ENCODE measurements at places on chromosomes 5 and 9.

- DNase-seq = no peak
Measured at GRCh38 chr5:79932510-79933504, 58.3 kb downstream of the MTX3 start.

DNA sequence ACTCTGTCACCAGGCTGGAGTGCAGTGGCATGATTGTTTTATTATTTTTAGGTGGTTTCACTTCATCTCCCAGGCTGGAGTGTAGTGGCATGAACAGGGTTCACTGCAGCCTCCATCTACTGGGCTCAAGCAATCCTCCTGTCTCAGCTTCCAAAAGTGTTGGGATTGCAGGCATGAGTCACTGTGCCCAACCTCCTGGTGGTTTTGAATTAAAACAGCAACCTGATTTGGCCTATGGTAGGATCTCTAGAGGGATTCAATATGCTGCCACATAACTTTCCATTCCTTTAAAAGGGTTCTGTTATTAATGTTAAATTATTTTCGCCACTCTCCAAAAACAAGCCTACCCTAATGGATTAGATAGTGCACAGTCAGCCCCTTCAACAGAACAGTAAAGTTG, 9.9 kb upstream of the HSPA4 start:
- DNase-seq = no peak

DNA sequence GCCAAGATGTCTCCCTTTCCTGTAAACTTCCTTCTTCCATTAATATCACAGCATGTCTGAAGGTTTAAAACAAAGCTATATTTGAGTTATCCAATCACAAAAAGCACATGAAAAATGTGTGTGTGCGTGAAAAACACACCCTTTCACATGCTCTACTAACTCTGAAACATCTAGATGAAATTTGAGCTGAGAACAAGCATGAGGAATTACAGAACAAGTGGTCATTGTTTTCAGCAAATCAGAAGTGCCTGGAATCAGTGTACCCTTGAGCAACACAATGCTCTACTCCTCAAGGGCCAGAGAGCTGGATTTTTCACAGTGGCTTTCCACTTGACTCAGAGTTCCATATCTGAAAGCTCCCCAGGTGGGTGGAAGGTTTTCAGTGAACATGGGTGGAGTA, 255.9 kb downstream of the PSAT1 start:
- no peak for DNase-seq

GRCh38 chr9:132752877-132753592, 82.8 kb downstream of the GTF3C4 start:
- DNase-seq = no peak

GRCh38 chr9:18548456-18548855, 74.5 kb downstream of the ADAMTSL1 start:
- DNase-seq = no peak

DNA sequence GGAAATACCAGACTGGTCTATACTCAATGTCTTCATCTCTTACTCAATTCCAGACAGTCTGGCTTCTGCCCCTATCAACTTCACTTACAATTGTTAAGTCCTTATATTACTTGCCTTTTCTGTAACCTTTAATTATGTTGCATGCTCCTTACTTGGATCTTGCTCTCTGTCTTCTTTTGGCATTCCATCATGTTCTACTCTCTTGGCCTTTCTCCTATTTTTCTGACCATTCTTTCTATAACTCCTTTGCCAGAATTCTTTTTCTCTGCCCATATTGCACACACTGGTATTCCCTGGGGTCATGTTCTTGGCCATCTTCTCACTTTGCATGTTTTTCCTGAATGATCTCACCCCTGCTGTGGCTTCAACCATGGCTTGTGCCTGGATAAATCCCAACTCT, 209.8 kb upstream of the ZNF462 start:
- DNase-seq = no peak

- DNase-seq = peak; percentile 10
Measured at GRCh38 chr5:156815988-156816599, 34.0 kb upstream of the PPP1R2B start.

GRCh38 chr5:115831163-115831768, 10.1 kb downstream of the ATG12 start:
- DNase-seq = peak; percentile 56

DNA sequence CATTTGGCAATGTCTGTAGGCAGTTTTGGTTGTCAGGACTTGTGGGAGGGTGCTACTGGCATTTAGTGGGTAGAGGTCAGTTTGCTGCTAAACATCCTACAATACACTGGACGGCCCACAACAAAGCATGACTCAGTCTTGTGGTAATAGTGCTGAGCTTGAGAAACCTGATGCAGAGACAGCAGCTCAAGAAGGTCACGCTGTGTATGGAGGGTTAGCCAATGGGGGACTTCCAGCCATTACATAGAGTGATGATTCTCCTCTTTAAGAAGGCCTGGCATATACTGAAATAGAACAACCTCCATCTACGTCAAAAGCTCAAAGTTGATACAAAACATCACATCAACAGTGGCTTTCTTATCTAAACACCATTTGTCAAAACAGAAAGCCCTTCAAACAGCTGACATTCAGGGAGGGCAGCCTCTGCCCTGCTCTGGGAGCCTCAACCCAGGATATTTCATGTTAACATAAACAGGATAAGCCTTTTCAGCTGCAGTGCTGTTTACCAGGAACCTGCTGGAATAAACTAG, 143.0 kb downstream of the GPBP1 start:
- no peak for DNase-seq

DNA sequence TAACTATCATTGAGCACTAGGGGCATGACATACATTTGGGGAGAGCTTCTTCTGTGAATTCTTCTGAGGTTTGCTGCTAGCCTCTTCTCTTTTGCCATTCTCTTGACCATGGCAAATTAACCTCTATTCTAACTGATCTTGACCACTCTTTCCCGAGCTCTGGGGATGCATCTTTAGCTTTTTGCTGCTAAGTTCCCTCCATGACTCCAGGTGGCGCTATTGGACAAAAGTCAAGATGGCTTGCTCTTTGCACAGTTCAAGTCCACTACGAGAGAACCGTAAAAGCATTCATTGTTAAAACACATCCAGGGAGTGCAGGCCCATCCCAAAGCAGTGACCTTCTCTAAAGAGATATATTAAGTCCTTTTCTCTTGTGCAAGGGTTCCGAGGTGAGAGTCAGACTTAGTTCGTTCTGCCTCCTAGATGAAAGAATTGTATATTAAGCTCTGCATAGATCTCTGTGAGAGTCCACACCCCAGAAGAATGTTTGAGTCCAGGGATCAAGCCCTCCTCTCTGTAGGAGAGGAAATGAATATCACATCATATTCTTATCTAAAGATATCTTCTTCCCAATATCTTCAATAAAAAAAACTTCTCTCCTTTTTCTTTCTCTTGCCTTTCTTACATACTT, 1152.9 kb upstream of the CDH6 start:
- DNase-seq = no peak

DNA sequence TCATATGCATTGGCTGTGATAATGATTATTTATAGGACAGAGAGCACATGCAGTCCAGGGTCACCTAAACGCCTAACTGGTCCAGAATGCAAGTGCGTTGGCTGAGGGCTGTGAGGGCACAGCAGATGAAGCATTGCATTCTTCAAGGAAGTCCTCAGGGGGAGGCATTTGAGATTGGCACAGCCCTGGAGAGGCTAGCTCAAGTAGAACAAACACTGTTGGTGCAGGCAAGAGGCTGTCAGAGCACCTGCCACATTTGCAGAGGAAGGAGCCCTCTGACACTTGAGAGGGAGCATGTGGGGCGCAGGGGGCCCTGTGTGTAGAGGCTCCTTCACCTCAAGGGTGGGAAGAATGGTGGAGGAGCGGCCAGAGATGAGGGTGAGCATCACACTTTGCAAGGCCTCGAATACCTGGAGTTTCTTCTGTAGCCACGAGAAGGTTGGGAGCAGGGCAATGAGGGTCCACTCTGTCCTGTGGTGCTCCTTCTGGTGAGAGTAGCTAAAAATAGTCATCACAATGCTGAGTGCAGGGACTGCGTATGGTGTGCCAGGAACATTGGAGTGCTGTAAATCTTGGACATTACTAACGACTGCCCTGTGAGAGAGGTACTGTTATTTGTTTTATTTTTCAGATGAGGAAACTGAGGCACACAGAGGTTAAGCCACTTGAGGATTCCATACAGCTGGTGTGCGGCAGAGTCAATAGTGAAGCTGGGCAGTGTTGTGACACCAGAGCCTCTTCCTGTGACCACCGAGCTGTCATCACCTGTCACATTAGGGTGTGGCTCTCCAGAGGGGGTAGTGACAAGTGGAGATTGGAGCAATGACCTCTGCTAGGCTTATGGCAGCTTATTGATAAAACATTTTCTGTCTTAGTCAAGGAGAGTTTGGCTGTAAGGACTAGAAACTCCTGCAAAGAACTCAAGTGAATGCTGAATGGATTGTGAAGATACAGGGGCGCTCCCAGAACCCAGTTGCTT, 100.2 kb downstream of the PIP5K1B start:
- DNase-seq = no peak

GRCh38 chr9:88660611-88661010, 125.6 kb downstream of the NXNL2 start:
- no peak for DNase-seq

GRCh38 chr9:91812191-91812590, 137.8 kb downstream of the ROR2 start:
- DNase-seq = no peak

- DNase-seq = no peak
Measured at GRCh38 chr5:81181576-81182316, 51.4 kb upstream of the CKMT2 start.

DNA sequence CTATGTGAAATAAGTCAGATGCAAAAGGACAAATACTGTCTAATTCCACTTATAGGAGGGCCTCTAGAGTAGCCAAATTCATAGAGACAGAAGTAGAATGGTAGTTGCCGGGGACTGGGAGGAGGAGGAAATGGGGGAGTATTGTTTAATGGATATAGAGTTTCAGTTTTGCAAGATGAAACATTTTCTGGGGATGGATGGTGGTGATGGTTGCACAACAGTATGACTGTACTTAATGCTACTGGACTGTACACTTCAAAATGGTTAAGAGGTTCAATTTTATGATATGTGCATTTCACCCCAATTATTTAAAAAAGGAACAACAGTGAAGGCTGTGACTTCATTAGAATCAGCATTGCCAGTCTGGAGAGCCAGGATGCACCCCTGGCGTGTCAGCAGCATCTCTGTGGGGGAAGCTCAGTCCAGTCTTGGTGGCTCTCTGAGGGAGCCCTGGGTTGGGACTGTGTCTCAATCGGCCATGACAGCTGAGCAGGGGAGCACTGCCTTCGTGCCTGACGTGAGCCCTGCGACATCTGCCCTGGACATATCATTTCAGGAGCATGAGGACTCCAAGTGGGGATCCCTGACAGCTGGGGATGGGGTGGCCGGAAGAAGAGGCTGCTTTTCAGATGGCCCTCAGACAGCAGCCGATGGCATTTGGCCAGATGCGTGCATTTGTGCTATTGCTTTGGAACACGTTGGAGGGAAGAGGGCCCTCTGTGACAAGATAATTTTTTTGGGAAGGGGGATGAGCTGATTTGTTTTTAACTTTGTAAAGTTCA, 130.8 kb upstream of the STC2 start:
- DNase-seq = no peak

DNA sequence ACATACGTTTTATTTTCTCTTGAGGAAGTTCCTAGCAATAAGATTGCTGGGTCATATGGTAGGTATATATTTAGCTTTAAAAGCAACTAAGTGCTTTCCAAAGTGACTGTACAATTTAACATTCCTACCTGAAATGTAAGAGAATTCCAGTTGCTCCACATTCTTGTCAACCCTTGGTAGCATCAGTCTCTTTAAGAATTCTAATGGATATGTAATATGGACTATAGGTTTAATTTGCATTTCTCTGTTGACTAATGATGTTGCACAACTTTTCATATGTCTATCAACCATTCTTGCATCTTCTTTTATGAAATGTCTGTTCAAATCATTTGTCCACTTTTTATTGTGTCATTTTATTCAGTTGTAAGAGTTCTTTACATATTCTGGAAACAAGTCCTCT, 6.7 kb upstream of the RASEF start:
- no peak for DNase-seq

GRCh38 chr9:136426787-136427186, 12.9 kb downstream of the INPP5E start:
- no peak for DNase-seq

GRCh38 chr9:74496406-74496805, 729 bp upstream of the RORB start:
- no peak for DNase-seq

DNA sequence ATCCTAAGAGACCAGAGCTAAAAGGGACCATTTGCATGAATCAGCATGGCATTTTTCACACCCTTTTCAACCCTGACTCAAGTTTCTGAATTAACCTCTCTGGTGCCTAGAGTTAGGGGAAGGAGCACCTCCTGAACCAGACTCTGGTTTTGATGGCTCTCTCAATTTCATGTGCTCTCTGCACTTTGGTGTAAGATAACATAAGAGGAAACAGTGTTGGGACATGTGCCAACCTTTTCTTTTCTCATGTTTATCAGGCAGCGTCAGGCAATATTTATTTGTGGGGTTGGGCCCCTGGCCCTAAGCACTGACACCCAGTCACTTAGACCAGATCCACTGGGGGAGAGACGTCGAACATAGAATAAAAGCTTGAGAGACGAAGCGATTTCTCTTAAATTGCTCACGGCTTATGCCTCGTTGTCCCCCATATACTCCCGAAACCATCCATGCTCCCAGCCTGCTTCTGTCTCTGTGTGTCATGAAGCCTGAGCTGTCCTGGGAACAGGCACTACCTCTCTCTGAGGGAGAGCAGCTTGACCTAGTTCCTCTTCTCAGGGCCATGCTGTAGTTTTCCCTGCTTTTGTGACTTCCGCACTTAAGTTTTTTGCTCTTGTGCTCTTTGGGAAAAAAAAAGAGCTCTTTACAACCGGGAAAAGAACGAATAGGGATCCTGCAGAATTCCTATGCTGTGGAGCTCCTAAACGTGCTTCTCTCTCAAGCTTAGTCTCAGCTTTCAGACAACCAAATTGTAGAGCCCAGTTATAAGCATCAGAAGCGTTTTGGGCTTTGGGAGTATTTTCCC, 195.7 kb downstream of the NR3C1 start:
- DNase-seq = no peak

- no peak for DNase-seq
Measured at GRCh38 chr5:63570752-63571151, 391.5 kb downstream of the HTR1A start.

GRCh38 chr5:65776441-65777141, 54.6 kb downstream of the NLN start:
- no peak for DNase-seq

DNA sequence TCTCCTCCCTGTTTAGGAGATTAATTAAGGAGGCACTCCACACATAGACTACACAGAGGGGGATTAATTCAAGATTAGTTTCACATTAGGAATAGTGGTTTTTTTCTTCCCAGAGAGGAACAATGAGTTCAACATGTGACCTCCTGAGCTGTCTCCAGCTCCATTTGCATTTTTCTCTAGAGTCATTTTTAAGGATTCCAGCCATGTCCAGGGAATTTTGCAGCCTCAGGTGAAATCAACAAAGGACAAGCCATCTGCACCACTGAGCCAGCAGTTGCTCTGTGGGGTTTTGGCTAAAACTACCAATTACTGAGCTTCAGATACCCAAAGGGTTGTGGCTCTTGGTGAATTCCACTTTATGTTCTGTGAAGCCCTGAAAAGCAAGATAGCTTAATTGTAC, 258.5 kb upstream of the PPP1R2B start:
- no peak for DNase-seq

GRCh38 chr5:73496984-73497457, 1.2 kb upstream of the BTF3 start:
- DNase-seq = no peak

Data from CD4-positive, alpha-beta T cell treated with Interleukin-12 subunit alpha and Interleukin-12 subunit beta, for 1 hour (primary cell).